Stimulated activated CD8-positive, alpha-beta memory T cell treated with anti-CD3 and anti-CD28 coated beads, Interleukin-2, amount 100 ng/mL, for 48 hours (primary cell): ENCODE measurements at places on chromosomes 3 and 15.

GRCh38 chr15:92797168-92798052, 102.7 kb upstream of the CHD2 start:
- DNase-seq, result no peak

DNA sequence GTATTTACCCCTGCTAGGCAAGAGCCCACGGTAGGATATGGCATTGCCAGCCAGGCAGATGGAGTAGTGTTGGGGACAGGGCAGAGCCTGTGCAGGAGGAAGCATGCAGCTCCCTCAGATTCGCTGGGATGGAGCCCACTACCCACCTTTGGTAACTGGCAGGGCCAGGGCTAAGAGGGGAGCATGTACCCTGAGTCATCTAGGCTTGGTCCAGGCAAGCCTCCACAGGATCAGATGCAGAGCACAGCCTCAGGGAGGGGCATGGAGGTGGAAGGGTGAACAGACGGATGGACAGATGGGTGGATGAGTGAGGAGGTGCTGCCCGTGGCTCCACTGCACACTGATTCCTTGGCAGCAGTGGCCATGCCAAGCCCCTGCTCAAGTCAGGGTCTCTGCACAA, 33.0 kb downstream of the IL20RB start:
- DNase-seq, result no peak

DNA sequence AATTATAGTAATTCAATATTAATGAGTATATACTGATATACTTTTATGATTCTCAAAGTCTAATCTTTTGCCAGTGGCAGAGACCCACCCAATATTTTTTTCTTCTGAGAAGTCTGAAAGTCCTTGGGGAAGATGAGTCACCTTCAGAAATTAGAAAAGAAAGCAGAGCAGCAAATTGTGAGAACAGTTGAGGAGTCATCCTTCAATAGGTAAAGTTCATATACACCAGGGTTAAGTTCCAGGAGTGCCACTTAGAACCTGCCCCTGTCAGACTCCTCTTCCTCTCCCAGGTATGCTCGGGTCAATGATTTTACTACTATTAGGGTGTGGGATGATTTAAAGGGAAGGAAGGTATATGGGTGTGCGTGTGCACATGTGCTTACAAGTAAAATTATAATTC, 7.1 kb downstream of the CLRN1 start:
- DNase-seq, result no peak

GRCh38 chr3:136932523-136932922, 25.3 kb upstream of the IL20RB start:
- DNase-seq, result no peak

DNA sequence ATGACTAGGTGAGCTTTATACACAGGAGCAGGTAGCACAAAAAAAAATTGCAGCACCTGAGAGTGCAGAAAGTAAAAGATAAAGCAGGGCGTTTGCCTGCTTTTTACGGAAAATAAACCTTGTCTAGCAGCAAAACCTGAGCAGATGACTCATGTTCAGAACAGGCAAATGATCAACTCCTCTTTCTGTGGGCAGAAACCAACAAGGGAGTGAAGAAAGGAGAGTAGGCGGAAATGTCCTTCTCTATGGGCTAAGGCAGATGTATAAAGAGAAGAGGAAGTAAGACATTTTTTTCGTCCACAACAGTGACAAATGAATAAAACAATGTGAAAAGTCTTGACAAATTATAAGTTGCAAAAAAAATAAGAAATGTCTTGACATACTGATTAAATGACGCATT, 24.5 kb upstream of the GMNC start:
- DNase-seq, result no peak

GRCh38 chr3:142274908-142275307, 49.5 kb upstream of the GK5 start:
- DNase-seq, result no peak

DNA sequence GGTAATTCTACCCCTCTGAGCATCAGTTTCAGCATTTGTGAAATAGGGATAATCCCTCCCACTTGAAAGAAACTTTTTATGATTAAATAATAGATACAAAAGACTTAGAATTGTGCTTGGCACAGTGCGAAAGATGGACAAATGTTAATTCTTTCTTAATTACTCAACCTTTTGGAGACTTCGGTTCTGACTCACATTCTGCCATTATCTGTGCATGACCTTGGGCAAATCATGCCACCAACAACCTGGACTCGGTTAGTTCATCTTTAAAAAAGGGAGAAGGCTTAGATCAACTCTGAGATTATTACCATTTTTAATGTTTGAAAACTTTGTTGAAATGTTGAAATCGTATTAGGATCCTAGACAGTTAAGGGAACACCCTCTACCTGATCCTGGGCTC, 40.6 kb upstream of the POLR2M start:
- no peak for DNase-seq

DNA sequence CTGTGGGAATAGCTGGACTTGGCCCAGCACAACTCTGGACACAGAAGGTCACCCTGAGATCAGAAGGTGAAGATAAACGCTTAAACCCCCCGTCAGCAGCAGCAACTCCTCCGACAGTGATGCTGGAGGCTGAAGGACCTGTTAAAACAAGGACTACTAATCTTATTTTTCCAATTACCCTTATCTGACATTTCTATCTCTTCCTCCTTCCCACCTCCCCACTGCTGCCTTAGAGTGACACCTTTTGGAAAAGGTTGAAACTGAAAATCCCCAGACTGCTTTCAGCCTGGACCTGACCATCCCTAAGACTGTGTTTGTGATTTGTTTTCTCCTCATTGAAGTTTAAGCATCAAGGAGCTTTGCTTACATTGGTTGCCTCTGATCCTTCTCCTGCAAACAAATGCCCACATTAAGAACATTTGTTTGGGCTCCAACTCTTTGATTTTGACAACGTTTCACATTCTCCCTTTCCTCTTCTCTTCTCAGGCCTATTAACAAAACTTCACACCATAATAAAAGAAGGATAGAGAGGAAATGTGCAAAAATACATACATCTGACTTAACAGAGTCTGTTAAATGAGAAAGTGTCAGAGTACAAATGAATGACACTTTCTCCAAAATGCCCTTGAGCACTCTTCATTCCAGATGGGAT, 410.6 kb upstream of the WNT5A start:
- no peak for DNase-seq

- no peak for DNase-seq
These were observed 322.6 kb downstream of the OCA2 start for GRCh38 chr15:27776501-27776900.

- DNase-seq, result no peak
These were observed 27.8 kb downstream of the DCAF1 start for GRCh38 chr3:51471775-51472652.

DNA sequence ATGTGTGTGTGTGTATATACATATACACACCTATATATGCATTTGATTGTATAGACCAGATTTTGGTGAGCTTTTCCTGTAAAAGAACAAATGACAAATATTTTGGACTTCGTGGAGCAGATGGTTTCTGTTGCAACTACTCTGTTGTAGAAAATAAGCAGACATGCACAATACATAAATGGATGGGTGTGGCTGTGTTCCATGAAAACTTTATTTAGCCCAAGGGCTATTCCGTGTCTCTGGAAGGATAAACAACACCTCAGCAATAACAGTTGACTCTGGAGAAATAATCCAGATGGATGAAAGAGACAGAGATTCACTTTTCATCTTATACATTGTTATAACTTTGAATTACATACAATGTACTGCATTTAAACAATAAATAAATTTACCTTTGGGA, 441.4 kb downstream of the CNTN3 start:
- DNase-seq, result no peak

DNA sequence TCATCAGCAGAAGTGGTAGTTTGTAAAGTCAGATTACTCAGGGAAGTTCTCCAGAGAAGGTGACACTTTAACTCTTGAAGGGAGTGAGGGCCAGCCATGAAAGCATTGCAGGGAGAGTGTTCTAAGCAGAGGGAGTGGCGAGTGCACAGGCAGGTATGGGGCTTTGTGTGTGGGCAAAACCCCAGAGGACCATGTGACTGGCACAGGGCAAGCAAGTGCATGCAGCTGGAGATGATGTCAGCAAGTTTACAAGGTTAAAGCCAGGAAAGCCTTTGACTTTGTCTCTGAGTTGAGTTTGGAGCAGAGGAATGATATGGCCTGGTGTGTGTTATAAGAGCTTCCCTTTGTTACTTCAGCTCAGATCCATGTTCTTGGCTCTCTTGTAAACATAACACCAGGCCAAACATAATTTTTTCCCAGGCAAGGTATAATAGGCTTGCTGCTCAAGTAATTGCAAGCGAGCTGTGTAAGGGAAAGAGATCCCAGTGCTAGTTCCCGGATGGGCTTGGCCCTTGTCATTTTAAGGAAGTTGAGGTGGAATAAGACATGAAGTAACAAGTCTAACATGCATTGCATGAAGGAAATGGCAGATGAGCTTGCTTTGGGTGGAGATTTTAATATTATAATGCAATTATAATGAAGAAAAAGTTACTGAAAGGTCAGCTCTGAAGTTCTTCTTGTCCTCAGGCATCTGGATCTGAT, 341.1 kb upstream of the LRRC3B start:
- DNase-seq, result no peak

DNA sequence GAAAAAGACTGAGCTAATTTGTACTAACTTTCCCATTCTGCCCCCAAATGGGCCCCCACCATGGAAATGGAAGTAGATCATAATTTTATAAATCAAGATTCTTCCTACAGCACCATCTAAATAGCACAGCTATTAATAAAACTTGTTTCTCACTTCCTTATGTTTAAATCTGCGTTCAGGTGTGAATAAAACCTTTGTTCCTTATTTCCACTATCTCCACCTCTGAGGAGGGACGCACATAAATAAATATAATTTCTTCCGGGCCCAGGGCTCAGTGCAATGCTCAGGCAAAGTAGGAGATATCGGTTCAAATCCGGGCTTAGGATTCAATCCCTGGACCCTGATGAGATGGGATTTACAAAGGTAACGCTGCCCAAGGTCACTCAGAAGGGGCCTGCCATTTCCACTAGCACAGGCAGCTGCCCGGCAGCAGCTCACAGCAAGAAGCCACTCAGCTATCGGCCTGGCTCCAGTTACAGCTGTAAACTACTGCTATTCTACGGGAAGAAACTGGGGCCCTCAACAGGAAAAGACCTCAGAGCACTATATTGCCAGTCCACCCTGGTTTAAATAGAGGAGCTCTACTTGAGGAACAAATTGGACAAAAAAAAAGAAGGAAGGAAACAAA, 52.5 kb downstream of the FOXP1 start:
- DNase-seq, result no peak

- no peak for DNase-seq
These were observed 41.0 kb downstream of the CRYGS start for GRCh38 chr3:186502966-186503712.

- no peak for DNase-seq
These were observed 716.5 kb upstream of the GOLIM4 start for GRCh38 chr3:168812234-168812633.

DNA sequence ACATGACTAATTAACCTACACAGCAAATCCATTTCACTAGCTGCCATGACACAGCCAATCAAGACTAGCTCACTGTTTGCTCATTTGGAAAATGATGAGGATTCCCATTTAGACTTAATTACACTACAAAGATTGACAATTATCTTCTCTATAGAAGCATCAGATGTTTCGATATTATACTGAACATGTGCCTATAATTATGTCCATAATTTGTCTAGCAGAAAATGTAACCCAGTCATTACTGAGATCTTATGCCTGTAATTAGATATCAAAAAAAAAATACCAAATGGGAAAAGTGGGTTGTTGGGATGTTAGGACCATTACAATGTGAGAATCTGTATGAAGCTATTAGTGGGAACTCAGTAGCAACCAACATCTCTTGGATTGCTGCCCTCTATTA, 344.2 kb upstream of the MCTP2 start:
- DNase-seq, result no peak

- DNase-seq, result no peak
These were observed 67.0 kb upstream of the ACAN start for GRCh38 chr15:88736204-88736603.
